ENCODE measurements at places on chromosomes 12 and 14.

GRCh38 chr14:56199095-56199981 is 81.1 kb downstream of the PELI2 start:
- no peak overlapping the region for H3K4me3 ChIP-seq
- DNase-seq, result no peak
- no peaks in the 10 kb centered on the region for H3K27me3 ChIP-seq

- H3K4me1 ChIP-seq, result peaks cover 6% of the 10 kb centered on the region
- no peak overlapping the region for H3K4me3 ChIP-seq
- no peak for DNase-seq
Observed at GRCh38 chr12:92304371-92305055, 158.9 kb upstream of the BTG1 start.

GRCh38 chr12:108772891-108773797 is 41.8 kb upstream of the CORO1C start:
- H3K27me3 ChIP-seq, result no peaks in the 10 kb centered on the region
- no peak for DNase-seq
- no peaks in the 10 kb centered on the region for H3K36me3 ChIP-seq
- no peaks in the 10 kb centered on the region for H3K4me1 ChIP-seq
- no peak overlapping the region for H3K27ac ChIP-seq

DNA sequence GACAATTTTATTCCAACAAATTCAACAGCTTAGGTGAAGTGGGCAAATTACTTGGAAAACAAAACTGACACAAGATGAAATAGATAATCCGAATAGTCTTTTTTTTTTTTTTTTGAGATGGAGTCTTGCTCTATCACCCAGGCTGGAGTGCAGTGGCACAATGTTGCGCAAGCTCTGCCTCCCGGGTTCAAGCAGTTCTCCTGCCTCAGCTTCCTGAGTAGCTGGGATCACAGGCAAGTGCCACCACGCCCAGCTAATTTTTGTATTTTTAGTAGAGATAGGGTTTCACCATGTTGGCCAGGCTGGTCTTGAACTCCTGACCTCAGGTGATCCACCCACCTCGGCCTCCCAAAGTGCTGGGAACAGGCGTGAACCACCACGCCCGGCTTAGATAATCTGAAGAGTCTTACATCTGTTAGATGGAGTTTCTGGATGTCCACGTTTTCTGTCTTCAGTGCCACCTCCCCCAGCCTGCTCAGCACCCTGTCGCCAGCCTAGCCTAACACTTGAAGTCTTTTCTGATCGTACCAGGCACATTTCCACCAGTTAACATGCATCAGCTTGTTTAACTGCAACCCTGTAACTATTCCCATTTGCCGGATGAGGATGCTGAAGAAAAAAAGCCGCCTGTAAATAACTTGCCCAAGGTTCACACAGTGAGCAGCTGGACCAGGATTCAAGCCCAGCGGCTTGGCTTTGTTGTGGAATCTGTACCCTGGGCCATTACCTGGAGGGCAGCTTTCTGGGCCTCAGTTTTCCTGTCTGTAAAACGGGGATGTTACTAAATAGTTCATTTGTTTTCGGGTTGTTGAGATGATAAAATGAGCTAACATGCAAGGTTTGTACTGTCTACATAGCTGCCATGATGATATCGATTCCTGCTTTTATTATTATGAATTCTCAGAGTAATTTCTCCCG is 26.4 kb downstream of the FBRSL1 start:
- no peak overlapping the region for H3K27ac ChIP-seq
- no peak for DNase-seq
- H3K36me3 ChIP-seq, result no peaks in the 10 kb centered on the region
- no peaks in the 10 kb centered on the region for H3K4me1 ChIP-seq

- no peaks in the 10 kb centered on the region for H3K27me3 ChIP-seq
- H3K4me3 ChIP-seq, result no peak overlapping the region
- H3K27ac ChIP-seq, result no peak overlapping the region
- H3K4me1 ChIP-seq, result peaks cover 5% of the 10 kb centered on the region
- no peaks in the 10 kb centered on the region for H3K36me3 ChIP-seq
Observed at GRCh38 chr12:10354502-10354901, 35.3 kb downstream of the KLRK1 start.

GRCh38 chr14:71135911-71136310 is 228.7 kb downstream of the PCNX1 start:
- H3K4me3 ChIP-seq, result no peak overlapping the region
- no peaks in the 10 kb centered on the region for H3K27me3 ChIP-seq
- H3K27ac ChIP-seq, result no peak overlapping the region
- no peak for DNase-seq
- H3K36me3 ChIP-seq, result no peaks in the 10 kb centered on the region
- no peaks in the 10 kb centered on the region for H3K4me1 ChIP-seq

DNA sequence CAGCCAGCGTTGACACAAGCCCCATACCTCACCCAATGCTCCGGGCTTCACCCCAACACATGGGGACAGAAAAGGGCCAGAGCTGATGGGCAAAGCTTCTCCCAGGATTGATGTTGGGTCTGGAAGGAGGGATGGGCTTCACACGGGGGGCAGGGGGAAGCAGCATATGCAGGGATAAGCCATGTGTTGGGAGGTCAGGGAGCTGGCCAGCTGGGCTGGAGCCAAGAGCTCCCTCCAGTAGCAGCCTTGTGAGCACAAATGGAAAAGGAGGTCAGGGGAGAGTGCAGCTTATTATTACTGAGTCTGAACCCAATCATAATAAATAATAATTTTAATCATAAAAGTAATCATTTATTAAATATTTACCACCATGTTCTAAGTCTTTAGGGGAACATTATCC is 9.3 kb downstream of the PLEKHD1 start:
- no peaks in the 10 kb centered on the region for H3K27me3 ChIP-seq
- no peak overlapping the region for H3K27ac ChIP-seq
- no peak overlapping the region for H3K4me3 ChIP-seq
- H3K4me1 ChIP-seq, result no peaks in the 10 kb centered on the region
- DNase-seq, result no peak
- H3K36me3 ChIP-seq, result no peaks in the 10 kb centered on the region

- no peak overlapping the region for H3K27ac ChIP-seq
- no peaks in the 10 kb centered on the region for H3K27me3 ChIP-seq
- no peaks in the 10 kb centered on the region for H3K4me1 ChIP-seq
- no peaks in the 10 kb centered on the region for H3K36me3 ChIP-seq
Observed at GRCh38 chr12:96514328-96514727, 25.0 kb downstream of the CFAP54 start.

GRCh38 chr12:25725931-25726330 is 172.8 kb upstream of the LMNTD1 start:
- no peaks in the 10 kb centered on the region for H3K27me3 ChIP-seq
- no peak for DNase-seq
- H3K36me3 ChIP-seq, result no peaks in the 10 kb centered on the region
- H3K27ac ChIP-seq, result no peak overlapping the region
- H3K4me1 ChIP-seq, result no peaks in the 10 kb centered on the region

DNA sequence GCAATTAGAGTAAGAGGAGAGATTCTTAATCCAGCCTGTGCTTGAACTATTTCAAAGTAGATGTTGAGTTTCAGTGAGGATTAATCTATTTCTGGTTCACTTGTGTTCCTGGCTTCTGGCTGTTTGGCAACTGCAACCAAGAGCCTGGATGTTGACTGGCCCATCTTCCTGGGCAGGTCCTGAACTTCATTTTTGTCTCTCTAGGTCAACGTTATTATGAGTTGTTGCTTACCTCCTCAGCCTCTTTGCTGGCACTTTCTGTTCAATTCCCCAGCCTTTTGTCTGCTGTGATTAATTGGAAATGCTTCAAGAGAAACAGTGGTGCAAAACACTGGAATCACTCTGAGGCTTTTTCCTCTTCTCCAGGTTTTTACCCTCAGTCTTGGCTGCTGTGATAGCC is 56.8 kb downstream of the TMEM132D start:
- no peaks in the 10 kb centered on the region for H3K36me3 ChIP-seq
- no peaks in the 10 kb centered on the region for H3K4me1 ChIP-seq

- H3K27me3 ChIP-seq, result no peaks in the 10 kb centered on the region
- DNase-seq, result no peak
- no peak overlapping the region for H3K4me3 ChIP-seq
Observed at GRCh38 chr14:40697231-40697630, 909.4 kb upstream of the LRFN5 start.

- H3K36me3 ChIP-seq, result no peaks in the 10 kb centered on the region
- H3K27ac ChIP-seq, result no peak overlapping the region
- H3K4me1 ChIP-seq, result no peaks in the 10 kb centered on the region
- DNase-seq, result no peak
- no peaks in the 10 kb centered on the region for H3K27me3 ChIP-seq
Observed at GRCh38 chr14:89370781-89371180, 46.3 kb downstream of the FOXN3 start.

DNA sequence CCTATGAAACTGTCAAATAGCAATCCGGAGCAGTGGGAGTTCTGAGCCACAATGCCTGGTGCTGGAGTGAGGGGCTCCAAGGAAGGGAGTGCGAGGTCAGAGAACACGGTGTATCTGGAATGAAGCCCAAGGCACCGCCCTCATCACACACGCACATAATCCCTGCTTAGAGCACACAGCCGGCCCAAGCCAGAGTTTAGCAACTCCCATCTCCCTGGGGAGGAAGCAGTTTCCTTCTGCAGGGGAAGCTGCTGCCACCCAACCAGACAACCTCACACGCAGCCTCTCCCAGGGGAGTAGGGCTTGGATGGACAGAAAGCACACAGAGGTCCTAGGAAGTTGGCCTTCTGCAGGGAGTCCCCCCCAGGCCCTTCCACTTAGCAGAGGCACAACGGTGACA is 31.3 kb downstream of the ACTN1 start:
- H3K4me1 ChIP-seq, result peaks cover 16% of the 10 kb centered on the region
- H3K27me3 ChIP-seq, result no peaks in the 10 kb centered on the region
- H3K4me3 ChIP-seq, result no peak overlapping the region
- H3K27ac ChIP-seq, result no peak overlapping the region
- no peaks in the 10 kb centered on the region for H3K36me3 ChIP-seq
- DNase-seq, result no peak

- no peak overlapping the region for H3K27ac ChIP-seq
- no peak overlapping the region for H3K4me3 ChIP-seq
- no peaks in the 10 kb centered on the region for H3K27me3 ChIP-seq
Observed at GRCh38 chr14:94041551-94042346, 15.6 kb downstream of the OTUB2 start.

- no peaks in the 10 kb centered on the region for H3K4me1 ChIP-seq
- no peaks in the 10 kb centered on the region for H3K27me3 ChIP-seq
- no peaks in the 10 kb centered on the region for H3K36me3 ChIP-seq
Observed at GRCh38 chr14:50957296-50957695, 13.0 kb upstream of the PYGL start.

All from H1 (cell line).